ENCODE measurements at places on chromosomes 6 and 20.

- DNase-seq: no peak
These were observed 53.3 kb downstream of the CAP2 start for GRCh38 chr6:17446713-17447112.

DNA sequence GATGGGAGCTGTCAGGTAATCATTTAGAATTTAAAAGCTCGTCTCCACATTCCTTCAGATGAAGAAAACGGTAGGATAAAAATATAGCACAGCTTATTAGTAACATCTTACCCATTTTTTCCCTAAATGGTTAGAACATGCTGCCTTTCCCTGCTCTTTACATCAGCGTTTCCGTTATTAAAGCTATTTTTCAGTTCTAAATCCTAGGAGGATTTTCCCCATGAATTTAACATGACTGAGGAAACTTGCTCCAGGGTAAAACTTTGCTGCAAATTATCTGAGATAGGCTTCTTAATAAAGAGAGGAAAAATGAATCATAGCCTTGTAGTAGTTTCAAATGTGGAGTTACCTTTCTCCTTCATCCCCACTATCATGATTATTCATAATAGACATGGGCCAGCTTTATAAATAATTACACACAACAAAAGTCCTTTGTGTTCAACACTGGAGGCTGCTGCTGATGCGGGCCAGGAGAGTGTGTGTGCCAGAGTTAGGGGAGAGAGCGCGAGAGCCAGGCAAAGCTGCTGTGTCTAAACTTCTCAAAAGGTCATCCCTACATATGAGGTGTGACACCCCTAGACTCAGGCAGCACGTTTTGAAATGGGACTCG lies 24.4 kb downstream of the MYLIP start:
- DNase-seq: no peak

- peak; percentile 70 for DNase-seq
These were observed at the start of gene POU3F2 for GRCh38 chr6:98834060-98835031. Gene POU3F2, plus strand, starts transcription at chr6:98834574. Its CDS starts 300 bp downstream, at chr6:98834874.

- DNase-seq: no peak
These were observed 16.8 kb downstream of the IL22RA2 start for GRCh38 chr6:137156650-137157049.

DNA sequence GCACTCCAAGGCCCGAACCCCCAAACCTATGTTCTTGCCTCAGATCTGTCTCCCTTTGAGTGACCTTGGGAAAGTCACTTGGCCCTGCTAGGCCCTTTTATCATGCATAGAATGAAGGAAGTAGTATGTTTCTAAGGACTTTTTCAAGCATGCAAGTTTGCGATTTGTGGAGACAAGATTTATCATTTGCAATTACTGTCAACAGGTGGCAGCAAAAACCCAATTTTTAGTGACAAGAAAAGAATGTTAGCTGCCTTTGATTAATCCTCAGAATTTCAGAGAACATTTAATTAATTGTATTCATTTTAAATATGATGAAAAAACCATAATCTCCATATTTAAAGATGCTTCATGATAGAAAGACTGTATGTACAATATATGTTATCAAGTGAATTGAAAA lies 28.3 kb upstream of the PREP start:
- no peak for DNase-seq

DNA sequence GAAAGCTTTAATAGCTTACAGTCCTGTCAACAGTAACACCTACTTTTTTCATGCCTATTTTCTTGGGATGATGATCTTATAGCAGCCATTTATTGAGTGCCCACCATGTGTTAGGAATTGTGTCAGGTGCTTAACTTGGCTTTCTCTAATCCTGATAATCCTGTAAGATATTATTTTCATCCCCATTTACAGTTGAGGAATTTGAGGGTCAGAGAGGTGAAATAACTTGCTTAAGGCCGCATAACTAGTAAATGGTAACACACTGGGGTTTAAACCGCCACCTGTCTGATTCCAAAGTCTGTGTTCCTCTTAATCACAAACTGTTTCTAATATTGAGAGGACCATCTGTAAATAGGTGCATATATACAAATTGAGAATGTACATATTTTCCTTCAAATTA lies 55.5 kb downstream of the NCOA3 start:
- no peak for DNase-seq

DNA sequence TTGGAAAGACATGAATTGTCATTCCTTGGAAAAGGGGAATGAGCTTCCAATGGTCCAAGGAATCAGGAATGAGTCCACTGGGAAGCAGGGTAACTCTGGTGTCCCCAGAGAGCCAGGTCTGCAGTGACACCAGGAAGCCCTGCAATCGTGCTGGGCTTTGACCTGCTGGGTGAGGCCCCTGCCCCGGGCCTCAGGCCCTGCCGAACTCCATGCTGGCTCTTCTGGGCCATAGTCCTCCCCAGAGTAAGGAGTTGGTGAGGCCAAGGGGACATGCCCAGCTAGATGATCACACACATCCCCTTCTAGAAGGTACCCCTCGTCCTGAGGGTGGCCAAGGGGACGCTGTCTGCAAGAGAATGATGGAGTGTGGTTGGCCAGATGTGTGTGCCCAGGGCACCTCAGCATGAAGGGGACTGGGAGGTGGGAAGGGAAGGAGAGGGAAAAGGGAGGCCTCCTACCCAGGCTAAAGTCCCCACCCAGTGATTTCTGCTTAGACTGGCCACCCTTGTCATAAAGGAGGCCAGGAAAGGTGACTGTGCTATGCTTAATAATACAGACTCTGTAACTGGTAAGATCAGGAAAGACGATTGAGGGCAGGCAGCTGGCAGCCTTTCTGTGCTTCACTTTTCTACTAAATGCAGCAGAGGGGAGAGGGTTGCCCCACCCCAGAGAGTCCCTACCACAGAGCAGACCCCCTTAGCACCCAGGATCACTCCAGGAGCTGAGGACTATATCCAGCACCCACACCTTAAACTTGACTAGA lies 119.3 kb downstream of the SNX5 start:
- no peak for DNase-seq

GRCh38 chr6:142118328-142118727 lies 14.4 kb upstream of the GJE1 start:
- no peak for DNase-seq

GRCh38 chr6:87716928-87717614 lies 15.0 kb upstream of the AKIRIN2 start:
- DNase-seq: no peak

GRCh38 chr20:23410916-23411695 lies 10.2 kb downstream of the NAPB start:
- DNase-seq: no peak

DNA sequence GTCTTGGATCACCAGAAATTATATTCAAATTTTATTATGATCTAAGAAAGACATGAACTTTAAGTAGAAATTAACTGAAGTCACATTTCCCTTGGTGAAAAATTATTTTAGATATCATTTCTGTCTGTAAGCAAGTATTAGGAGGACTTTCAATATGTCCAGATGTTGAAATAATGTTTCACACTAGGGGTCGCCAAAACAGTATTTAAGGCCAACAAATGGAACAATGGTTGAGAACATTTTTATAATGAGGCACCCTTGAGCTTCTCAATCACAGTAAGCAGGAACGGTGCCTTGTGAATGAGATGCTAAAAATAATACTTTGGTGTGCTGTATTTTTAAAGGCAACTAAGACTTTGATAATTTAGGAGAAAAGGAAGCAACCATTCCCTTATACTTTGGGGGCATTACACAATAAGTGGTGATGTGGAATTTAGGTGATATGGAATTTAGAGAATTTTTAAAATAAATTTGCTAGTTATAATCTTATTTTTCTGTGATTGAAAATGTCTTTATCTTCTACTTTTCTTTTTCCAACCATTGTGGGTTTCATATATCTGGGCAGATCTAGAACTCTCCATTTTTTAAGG lies 9.6 kb upstream of the SF3B5 start:
- DNase-seq: no peak

GRCh38 chr20:45373353-45374100 lies 4.6 kb downstream of the TP53TG5 start:
- peak; percentile 94 for DNase-seq

DNA sequence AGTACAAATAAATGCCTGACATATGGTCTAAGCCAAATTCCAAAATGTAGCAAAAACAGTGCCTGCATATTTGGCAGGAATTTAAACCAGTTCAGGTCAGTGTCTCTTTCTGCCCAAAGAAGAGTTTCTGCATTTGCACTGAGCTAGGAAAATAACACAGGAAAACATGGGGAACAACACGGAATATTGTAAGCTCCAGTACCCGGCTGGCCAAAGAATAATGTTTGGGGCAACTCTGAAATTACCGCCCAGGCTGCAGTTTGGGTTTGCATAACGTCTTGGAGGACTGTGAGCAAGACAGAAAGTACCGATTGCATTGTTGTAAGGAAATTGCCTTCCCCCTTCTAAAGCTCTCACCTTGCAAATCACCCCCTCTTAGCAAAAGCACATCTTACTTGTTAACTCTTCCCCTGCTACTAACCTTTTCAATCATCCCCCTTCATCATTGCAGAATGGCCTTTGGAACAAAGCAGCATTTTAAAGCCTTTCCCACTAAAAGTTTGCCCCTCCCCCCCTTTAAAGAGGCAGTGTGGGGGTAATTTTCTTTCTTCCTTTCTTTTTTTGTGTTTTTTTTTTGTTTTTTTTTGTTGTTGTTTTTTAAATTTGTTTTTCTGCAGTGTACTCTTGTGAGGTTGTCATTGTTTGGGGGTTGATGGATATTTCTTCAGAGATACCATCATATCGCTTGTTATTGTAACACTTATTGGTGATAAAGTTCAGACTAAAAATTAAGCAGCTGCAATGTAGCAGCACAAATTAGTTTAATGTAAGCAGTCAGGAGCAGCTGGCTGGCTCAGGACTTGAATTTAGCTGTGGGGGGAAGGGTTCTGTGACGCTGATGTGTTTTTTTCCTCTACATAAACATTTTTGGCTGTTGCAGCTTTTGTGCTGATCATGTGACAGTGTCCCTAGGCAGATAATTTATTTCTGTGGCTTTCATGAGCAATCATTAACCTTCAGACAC lies 100.0 kb upstream of the CITED2 start:
- DNase-seq: no peak

DNA sequence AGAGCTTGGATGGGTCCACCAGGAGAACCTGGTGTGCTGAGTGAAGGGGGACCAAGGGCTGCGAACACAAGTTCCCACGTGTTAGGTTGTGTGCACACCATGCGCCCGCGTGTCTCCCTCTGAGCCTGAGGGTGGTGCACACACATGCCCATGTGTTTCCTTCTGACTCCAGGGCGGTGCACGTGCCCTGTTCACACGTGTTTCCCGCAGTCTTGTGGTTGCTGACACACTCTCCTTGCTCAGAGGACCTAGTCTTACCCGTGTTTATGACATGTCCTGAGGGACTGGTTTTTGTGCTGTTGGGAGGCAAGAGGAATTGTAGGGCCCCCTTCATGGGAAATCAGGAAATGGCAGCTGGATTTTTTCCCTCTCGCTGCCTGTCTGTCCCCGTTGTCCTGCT lies 36.3 kb upstream of the PCMTD2 start:
- no peak for DNase-seq

DNA sequence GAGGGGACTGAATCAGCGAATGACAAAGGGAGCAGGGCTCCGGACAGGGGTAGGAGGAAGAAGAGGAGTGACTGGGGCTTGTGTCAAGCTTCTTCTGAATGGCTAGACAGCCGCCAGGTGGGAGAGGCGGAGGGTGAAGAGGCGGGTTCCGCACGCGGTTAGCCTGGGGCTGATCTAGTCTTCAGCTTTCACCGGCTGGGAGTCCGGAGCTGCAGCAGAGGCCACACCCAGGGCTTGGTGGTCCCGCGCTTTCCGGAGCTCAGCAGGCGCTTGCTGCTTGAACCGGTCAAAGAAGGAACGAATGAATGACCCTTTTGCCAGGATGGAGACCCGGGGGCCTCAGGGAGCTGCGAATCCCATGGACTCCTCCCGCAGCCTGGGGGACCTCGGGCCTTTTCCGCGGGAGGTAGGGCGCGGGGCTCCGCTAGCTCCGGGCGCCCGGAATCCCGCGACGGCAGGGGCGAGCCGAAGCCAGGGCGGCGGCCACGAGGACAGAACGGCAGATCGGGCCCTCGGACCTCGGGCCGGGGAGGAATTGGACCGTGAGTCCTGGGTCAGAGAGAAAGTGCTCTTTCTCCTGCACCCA lies at the start of gene C6orf141:
C6orf141 (plus strand) TSS at position 177 of the 586 bp plus-strand sequence; CDS start at position 302, 125 bp downstream.
- DNase-seq: peak; percentile 19

- no peak for DNase-seq
These were observed 126.9 kb upstream of the SCGN start for GRCh38 chr6:25525078-25525477.

DNA sequence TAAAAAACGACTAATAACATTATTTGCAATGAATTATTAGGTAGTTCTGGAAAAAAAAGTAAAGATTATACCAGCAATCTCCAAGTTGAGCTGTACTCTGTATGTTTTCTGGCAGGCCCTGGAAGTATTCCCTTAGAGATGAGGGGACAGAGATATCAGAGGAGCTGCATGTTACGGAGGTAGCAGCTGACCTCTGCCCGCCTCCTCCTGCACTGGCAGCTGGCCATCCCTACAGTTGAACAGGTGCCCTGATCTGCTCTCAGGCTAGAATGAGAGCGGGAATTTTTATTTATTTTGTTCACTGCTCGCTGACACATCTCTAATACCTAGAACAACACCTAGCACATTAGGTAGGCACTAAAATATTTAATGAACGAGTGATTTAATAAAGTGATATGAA lies 23.1 kb downstream of the FBXL4 start:
- DNase-seq: no peak

DNA sequence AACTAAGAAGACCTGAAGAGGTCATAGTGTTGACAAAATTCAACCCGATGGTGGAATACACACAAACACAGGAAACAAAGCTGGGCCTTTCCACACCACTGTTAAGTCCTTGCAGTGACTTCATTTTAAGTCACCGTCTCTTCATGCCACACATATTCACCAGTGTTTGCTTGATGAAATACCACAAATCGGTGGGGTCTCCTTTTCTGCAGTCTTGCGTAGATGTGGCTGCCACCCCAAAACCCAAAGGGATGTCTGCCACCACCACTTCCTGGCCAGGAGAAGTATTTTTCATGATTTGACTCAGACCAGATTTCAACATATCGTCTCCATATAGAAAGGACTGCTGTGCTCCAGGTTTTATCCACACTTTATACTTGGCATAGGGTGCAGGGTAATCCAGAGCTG lies 11.0 kb upstream of the COL10A1 start:
- DNase-seq: no peak

DNA sequence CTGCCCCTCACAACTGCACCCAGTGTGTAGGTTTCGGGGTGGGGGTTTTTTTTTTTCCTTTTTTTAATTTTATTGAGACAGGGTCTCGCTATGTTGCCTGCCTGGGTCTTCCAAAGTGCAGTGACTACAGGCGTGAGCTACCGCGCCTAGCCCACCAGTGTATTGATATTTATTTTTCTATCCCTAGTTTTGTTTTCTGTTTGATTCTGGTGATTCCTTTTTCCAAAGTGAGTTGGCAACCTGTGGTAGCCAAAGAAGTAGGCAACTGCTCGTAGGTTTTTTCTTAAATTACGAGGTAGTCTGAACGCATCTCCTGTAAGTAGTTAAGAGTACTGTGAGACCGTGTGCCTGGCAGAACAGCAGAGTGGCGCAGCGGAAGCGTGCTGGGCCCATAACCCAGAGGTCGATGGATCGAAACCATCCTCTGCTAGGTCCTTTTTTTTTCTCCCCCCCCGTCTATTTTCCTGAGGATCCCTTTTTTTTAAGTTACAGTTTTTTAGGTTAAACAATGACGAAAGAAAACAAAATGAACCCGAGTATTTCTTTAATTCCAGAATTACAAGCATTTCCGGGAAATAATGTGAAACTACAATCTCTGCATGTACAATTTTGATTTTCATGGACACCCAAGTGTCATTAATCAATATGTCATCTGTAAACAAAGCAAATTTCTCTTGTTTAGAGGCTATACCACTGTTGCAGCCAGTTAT lies 78.7 kb upstream of the BTN3A2 start:
- DNase-seq: peak; percentile 64

GRCh38 chr6:168563656-168564055 lies 122.7 kb downstream of the SMOC2 start:
- DNase-seq: no peak

Measured in stimulated activated CD4-positive, alpha-beta T cell treated with anti-CD3 and anti-CD28 coated beads, Interleukin-2, amount 100 ng/mL, for 24 hours (primary cell).